ENCODE measurements at places on chromosomes 1 and 21. TPM values are rescaled to one million over a fixed set of nuclear protein-coding genes. Genes with fewer than 3 reads are reported as not detected.

The HSPA6 gene
- not detected for polyA plus RNA-seq

The FMO2 gene
- not detected for polyA plus RNA-seq

The LAMC1 gene
- not detected for polyA plus RNA-seq

The PLA2G4A gene
- not detected for polyA plus RNA-seq

The IL22RA1 gene
- polyA plus RNA-seq, result not detected

Measured in naive thymus-derived CD4-positive, alpha-beta T cell (primary cell).